ENCODE measurements at places on chromosomes 3 and 15.

- DNase-seq, result no peak
These were observed 27.6 kb upstream of the VILL start for GRCh38 chr3:37963016-37963415.

DNA sequence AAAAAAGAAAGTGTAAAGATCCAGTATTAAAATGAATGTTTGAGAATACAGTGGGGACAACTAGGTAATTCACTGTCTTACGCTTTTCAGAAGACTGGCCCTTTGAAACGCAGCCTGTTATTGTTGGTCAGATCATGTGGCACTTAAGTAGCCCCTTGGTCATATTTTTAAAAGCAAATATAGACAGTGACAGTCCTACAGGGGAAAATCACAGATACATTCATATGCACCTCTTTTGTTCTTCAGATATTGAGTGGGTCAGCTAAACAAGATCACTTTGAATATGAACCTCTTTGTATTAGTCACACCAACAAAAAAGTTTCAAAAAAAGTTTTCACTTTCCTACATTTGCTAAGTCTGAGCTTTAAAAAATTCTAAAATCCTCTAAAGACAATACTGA, 36.0 kb downstream of the TIGIT start:
- DNase-seq, result no peak

DNA sequence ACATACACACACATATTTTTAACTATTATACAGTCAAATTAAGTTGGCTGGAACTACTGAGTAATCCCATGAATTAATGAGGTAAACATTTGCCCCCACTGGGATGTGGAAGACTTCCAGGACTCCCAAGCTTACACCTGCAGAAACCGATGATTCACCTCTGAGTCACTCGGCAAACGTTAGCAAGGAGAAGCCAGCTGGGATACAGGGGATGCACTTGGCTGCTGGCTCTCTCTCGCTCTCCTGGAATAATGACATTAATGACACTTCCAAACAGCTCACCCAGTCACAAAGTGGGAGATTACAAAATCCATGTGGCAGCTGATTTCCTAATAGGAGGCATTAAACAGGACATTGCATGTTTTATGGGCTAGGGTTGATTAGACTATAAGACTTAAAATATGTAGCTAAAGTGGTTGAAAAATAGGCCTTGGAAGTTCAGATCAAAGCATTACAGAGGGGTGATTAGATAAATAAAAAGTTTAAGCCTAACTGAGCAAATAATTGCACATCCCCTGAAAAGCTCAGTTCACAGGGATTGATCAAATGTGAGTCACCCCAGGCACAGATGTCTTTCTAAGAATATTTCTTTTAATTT, 500.9 kb downstream of the SOX2 start:
- DNase-seq, result peak; percentile 97

DNA sequence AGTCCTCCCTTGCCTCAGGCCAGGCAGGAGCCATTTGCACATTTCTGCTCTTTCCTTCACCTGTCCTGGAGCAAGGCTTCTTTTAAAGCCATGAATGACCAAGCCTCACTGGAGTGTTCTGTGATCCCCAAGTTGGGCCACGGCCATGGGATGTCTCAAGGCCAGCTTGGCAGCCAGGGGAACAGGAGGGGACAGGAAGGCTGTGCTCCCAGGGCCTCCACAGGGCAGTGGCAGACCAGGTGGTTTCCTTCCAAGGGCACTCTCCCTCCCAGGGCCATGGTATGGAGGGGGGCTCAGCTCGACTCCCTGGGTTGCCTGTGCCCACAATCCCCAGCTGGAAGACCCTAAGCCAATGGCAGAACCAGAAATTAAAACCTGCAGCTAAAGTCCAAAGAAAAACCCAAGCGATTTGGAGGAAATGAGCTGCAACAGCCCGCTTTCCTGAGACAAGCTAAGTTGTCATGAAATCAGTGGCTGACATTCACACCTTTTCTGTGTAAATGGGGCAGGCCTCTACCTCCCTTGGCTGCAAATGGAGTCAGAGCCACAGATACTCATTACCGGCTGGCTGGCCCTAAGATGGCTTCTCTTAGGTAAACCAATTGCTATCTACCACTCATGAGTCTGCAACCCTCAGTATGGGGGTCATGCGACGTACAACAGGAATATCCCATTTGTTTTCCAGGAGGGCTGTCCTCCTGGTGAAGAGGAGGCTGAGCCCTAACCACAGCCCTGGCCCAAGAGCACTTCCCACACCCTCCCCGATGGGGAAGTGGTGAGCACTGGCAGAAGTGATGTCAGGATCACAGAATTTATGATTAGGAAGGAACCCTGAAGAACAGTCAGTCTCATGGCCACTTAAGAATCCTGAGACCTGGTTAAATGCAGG, 83.3 kb downstream of the SNRK start:
- DNase-seq, result no peak

GRCh38 chr3:186540835-186541226, 3.3 kb downstream of the CRYGS start:
- DNase-seq, result no peak

DNA sequence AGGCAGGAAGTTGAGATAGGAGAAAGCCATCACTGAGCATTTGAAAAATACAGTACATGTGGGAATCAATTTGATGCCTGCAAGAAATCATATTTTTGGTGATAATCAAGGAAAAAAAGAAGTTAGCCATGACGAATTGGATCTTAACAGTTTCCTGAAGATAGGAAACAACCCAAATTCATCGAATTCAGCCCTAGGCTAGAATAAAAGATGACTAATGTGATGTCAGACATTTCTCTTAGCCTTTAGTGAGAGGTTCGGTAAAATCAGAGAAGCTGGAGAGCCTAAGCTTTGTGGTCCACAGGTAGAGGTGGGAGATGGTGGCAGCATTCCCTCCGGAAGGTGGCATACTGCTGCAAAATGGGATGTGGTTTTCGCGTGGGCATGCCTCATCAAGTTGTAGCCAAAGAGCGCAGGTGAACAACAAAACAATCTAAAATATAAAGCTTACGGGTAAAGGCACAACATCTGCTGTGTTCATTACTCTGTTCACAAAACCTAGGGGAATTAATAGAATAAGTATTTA, 144.1 kb upstream of the ALCAM start:
- peak; percentile 43 for DNase-seq

- no peak for DNase-seq
These were observed 35.9 kb upstream of the GOLGA6L9 start for GRCh38 chr15:82393671-82394070.

GRCh38 chr3:63500196-63500595, 152.3 kb upstream of the SNTN start:
- no peak for DNase-seq

- DNase-seq, result no peak
These were observed 29.1 kb upstream of the LYZL4 start for GRCh38 chr3:42439261-42440115.

GRCh38 chr3:39158148-39158715, 4.8 kb upstream of the CSRNP1 start:
- DNase-seq, result no peak

GRCh38 chr3:196238612-196239560, 22.6 kb downstream of the SLC51A start:
- DNase-seq, result no peak

DNA sequence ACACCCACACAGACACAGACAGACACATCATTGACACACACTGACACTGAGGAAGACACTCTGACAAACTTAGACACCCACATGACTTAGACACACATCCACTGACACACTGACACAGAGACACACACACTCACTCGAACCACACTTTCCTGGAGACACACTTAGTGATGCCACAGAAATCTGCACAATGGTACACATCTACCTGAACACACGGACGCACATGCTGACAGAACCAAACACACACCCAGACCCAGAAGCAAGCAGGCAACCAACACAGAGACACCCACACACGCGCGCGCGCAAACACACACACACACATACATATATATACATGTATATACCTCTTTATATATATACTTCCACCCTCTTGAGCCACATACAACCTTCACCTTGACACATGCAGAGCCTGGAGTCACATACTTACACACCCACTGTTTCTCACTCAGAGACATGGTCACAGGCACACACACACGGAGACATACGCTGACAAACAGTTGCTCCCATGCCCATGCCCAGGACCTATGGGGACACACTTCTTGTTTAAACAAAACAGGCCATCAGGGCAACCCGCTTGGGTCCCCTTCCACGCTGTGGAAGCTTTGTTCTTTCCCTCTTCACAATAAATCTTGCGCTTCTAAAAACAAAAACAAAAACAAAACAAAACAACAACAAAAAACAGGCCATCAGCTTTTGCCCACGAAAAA, 913 bp upstream of the SCN5A start:
- no peak for DNase-seq

GRCh38 chr15:48273049-48273448, 58.2 kb upstream of the DUT start:
- DNase-seq, result no peak

DNA sequence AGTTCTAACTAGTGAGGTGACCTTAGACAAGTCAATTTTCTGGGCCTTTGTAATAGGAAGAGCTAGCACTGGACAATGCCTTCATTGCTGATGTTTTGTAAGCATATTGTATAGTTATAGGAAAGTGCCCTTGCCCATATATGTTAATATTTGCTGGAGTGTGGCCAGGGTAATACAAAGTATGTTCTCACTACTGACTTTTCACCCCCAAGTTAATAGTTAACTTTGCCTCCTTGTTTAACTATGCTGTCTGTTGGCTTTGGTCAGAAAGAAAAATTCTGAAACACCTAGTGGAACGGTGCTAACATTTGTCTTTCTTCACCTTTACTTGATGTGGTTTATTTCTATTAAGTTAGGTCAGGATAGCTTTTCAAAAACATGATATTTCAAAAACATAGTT, 287.4 kb upstream of the CTNNB1 start:
- peak; percentile 30 for DNase-seq

- DNase-seq, result no peak
These were observed 106.3 kb downstream of the CADPS start for GRCh38 chr3:62768896-62769295.

- no peak for DNase-seq
These were observed 44.7 kb upstream of the NR2F2 start for GRCh38 chr15:96285729-96286254.

GRCh38 chr15:79474252-79474651, 42.1 kb downstream of the MINAR1 start:
- no peak for DNase-seq

DNA sequence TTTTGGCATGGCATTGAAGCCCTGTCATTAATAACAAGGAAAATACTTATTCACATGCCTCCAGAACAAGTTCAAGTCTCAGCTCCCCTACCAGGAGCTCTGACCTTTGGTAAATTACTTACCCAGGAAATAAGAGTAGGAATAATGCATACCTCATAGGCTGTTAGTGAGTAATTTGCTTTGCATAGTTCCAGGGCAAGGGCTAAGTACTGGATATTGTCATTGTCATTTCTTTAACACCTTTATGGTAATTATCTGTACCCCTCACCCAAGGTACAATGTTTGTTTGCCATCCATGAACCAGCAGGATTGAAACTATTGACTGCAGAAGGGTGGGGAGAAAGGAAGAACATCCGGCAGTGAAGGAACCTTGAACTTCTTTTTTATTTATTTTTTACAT, 148.5 kb downstream of the SOX2 start:
- no peak for DNase-seq

GRCh38 chr15:93466380-93466779, 377.4 kb upstream of the RGMA start:
- no peak for DNase-seq

DNA sequence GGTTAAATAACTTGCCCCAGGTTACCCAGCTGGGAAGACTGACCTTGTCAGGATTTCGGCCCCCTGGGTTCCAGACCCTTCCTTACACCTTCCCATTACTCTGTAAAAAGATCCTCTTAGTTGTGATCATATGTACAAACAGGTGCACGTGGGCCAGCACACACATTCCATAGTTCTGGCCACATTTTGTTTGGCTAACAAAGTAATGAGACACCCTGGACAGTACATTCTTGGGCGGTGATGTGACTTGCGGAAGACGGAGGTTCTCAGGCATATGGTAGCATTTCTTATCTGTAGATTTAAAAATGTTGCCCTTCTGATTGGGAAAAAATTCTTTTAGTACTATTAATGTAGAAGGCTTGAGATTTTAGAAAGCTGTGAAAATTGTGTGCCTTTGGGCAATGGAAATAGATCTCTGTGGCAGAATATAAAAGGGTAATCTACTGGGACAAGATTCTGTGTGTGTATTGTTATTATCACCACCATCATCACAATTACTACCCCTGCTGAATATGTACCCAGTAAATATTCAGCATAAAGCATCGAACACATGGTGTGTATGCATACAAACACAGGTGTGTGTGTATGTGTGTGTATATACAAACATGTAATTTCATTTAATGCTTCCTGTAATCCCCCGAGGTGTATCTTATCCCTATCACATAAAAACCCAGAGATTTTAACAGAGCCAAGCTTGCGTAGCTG, 205.4 kb upstream of the UBE2E1 start:
- no peak for DNase-seq

DNA sequence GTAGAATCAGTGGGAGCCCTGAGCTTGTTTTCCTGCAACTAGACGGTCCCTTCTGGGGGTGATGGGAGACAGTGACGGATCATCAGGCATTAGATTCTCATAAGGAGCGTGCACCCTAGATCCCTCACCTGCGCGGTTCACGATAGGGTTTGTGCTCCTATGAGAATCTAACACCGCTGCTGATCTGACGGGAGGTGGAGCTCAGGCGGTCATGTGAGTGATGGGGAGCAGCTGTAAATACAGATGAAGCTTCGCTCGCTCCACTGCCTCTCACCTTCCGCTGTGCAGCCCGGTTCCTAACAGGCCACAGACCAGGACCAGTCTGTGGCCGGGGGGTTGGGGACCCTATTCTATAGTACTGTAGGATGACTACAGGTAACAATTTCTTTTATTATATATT, 154.7 kb downstream of the CHSY1 start:
- no peak for DNase-seq

DNA sequence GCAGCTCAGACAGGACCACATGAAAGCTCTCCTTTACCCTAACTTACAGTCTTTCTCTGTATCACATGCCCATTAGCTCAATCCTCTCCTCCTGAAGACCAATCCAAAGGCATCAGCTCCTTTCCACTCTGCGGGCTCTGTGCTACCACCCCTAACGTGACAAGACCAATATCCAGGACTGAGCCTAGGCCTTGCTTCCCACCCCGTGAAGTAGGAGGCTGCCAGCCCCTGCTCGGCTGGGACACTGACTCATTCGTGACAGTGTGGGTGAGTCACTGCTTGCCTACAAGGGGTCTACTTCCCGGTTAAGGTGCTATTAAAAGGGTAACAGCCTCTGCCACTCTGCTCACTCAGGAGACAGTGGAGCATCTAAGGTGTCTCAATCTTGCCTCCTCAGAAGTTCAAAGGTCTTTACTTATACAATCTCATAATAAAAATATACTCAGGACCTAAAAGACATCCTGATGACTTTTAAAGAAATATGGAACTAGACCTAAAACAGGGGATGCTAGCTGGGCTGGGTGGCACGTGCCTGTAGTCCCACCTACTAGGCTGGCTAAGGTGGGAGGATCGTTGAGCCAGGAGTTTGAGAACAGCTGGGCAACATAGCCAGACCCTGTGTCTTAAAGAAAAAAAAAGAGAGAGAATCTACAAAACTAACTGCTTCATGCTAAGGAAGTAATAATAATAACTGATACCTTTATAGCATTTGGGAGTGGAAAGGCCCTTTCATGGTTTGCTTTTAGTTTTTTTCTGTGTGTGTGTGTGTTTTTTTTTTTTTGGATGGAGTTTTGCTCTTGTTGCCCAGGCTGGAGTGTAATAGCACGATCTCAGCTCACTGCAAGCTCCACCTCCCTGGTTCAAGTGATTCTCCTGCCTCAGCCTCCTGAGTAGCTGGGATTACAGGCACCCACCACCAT, 55.0 kb downstream of the TMEM44 start:
- DNase-seq, result peak; percentile 62

GRCh38 chr3:128480717-128481437, 12.1 kb downstream of the GATA2 start:
- no peak for DNase-seq
